ENCODE measurements at places on chromosomes 5 and 9.

DNA sequence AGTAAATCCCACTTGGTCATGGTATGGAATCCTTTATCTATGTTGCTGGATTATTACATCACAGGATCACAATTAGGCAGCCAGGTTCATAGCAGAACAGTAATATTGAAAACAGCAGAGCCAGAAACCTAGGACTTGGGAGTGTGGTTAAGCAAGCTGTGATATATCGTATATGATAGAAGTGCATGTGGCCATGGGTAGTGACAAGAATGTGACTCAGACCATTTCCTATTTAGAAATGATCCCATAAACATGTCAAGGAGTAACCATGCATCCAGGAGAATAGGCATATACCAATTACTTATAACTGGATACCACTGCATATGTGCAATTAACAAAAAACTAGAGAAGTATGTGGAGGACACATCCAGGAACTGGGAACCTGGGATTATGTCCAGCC lies 31.2 kb downstream of the AMBP start:
- DNase-seq, result no peak

- DNase-seq, result no peak
These were observed 104.6 kb upstream of the GPBP1 start for GRCh38 chr5:57069115-57069835.

DNA sequence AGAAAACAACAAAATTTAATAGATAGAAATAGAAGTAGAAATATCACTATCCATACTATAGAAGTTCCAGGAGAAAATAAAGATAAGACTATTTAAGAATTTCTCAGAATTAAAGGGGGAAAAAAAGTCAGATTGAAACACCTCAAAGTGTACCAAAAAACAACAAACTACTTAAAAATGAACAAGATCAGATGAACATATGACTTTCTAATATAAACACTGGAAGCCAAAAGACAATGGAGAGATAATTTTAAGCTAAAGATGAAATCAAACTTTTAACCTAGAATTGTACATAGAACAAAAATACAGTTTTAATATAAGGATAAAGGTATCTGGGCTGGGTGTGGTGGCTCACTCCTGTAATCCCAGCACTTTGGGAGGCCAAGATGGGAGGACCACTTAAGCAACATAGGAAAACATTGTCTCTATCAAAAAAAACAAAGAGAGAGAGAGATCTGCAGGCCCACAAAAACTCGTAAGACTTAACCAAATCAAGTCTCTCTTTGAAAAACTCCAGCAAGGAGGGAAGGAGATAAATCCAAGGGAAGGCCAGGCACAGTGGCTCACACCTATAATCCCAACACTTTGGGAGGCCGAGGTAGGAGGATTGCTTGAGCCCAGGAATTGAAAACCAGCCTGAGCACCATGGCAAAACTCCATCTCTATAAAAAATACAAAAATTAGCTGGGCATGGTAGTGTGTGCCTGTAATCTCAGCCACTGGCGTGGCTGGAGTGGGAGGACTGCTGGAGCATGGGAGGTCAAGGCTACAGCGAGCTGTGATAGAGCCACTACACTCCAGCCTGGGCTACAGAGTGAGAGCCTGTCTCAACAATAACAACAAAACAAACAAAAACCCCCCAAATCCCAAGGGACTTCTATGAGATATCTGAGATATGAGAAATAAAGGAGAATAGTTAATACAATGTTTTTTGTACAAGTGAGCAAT lies 32.4 kb downstream of the ABHD17B start:
- no peak for DNase-seq

DNA sequence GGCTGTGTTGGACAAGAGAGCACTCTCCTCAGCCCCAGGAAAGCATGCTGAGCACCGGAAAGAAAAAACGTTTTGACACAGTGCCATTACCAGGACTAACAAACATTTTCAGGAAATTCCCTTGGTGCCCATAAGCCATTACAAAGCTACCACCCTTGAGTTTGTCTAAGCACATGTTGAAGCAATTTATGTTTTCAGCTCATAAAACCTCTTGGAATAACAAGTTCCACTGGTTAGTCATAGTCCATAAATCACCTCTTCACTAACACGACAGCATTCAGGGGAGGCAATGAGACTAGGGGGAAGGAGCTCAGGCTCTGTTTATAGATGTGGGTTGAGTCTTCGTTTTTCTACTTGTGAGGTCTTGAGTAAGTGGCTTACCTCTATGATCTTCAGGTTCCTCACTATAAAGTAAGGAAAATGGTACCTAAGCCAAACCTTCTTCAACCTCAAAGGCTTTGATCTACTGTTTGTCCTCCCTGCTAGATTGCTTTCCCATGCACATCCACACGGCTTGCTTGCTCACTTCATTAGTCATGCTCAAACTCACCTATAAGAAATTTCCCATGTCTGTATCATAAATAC lies 65.4 kb downstream of the DRD1 start:
- DNase-seq, result no peak

GRCh38 chr5:165201369-165201768 lies 1696.0 kb downstream of the MAT2B start:
- no peak for DNase-seq

GRCh38 chr9:121838746-121839669 lies 187.6 kb downstream of the DAB2IP start:
- DNase-seq, result no peak

- peak; percentile 24 for DNase-seq
These were observed 15.0 kb upstream of the HSPB3 start for GRCh38 chr5:54440456-54440893.

DNA sequence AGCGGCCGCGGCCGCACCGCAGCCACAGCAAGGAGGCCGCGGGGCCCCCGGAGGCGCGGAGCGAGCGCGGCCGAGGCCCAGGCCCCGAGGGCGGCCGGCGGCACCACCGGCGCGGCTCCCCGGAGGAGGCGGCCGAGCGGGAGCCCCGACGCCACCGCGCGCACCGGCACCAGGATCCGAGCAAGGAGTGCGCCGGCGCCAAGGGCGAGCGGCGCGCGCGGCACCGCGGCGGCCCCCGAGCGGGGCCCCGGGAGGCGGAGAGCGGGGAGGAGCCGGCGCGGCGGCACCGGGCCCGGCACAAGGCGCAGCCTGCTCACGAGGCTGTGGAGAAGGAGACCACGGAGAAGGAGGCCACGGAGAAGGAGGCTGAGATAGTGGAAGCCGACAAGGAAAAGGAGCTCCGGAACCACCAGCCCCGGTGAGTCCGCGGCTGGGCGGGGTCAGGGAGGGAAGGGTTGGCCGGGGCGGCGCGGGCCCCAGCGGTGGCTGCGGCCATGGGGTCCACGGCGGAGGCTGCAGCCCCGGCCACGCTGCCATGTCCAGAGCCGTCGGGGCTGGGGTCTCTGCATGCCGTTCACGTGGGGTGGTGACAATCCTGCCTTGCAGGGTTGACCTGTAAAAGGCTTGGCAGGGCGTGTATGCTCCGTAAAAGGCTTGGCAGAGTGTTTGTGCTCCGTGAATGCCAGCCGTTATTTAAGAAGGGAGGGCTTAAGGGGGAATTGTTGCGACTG lies 146.0 kb downstream of the CACNA1B start:
- no peak for DNase-seq

- no peak for DNase-seq
These were observed 1.5 kb downstream of the COL27A1 start for GRCh38 chr9:114156657-114157421.

DNA sequence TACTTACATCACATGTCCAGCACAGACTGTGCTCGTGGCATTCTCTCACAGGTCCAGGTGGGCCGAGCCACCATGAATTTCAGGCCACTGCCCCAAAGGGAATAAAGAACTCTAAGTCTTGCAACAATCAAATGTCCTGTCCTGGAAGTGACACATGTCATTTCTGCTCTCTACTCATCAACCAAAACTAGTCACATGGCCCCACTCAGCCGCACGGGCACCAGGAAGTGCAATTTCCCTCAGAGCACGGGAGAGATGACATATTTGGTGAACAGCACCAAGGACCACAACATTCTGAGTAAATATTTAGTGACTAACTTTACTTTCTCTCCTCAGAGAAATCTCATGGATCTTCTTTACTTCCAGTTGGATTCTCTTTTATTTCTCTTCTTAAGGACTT lies 131.1 kb upstream of the TUT7 start:
- no peak for DNase-seq

DNA sequence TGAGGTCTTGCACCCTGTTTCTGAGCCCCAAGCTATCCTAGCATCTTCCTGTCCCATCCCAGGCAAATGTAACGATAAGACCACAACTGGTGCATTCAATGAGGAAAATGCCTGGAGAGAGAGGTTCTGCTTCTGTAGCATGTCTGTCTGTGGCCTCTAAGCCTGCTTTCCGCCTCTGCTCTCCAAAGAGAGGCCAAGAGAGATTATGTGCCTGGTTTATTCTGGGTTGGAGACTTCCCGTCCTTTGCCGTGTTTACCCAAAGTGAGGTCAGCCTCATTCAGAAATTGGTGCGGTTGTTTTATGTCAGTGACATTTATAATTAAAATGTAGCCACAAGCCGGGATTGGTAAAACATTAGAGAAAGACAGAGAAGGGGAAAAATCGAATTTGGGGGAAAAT lies 77.8 kb downstream of the FGF1 start:
- DNase-seq, result no peak

GRCh38 chr9:70995511-70995910 lies 125.9 kb downstream of the TRPM3 start:
- no peak for DNase-seq

GRCh38 chr9:106321394-106322180 lies 541.4 kb upstream of the ZNF462 start:
- DNase-seq, result no peak

- no peak for DNase-seq
These were observed 98.0 kb upstream of the ZNF608 start for GRCh38 chr5:124844371-124844920.

DNA sequence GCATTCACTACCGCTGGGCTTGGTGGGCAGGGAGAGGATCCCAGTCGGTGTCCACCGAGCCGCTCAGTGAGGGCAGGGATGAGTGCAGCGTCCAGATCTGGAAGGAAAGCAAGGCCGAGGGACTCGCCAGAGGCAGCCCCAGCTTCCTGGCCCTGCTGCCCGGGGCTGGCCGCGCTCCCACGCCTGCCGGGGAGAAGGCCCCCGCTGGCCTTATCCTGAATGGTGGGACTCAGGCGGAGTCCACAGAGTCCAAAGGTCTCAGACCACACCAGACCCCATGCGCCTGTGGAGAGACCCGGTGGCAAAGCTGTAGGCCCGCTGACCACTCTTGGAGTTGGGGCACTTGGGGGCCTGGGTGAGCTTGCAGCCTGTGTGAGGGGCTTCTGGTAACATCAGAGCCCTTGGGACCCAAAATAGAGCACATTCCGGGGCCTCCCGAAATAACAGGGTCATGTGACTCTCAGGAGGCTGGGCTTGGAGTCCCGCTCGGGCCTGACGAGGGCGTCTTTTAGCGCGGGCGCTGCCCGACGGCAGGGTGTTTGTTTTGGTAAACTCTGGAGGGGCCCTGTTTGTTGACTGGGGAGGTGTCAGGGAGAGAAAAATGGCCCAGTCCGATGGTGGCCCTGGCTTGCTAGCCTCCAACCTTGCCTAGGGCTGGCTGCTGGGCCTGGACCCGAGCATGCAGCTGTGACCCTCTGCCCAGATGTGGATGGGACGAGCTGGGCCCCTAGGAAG lies 2.8 kb downstream of the RXRA start:
- DNase-seq, result no peak

GRCh38 chr5:154444556-154445421 lies 1.0 kb upstream of the SAP30L start:
- no peak for DNase-seq

GRCh38 chr5:128522336-128522735 lies 15.7 kb downstream of the FBN2 start:
- DNase-seq, result no peak

- no peak for DNase-seq
These were observed 80.0 kb upstream of the TRIO start for GRCh38 chr5:14063138-14063537.

GRCh38 chr9:136765041-136765440 lies 723 bp upstream of the LCN15 start:
- no peak for DNase-seq

- DNase-seq, result no peak
These were observed 4.0 kb downstream of the ANKRD55 start for GRCh38 chr5:56229111-56229510.

DNA sequence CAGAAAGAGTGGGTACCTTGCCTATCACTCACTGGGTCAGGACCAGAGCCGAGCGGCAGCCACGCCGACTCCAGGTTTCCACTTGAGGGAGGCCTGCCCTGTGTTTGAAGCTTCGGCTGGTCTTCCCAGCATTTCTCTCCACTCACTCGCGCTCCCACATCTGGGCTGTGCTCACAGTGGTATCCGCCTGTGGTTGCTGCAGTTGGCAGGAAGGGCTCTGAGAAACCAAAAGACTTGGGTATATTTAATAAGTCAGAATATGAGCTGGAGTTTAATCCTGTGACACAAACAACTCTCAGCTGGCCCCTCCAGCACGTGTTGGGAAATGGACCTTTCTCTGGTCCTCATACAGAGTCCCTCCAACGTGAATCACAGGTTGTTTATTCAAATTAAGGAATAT lies 70.9 kb downstream of the SPRY4 start:
- DNase-seq, result no peak

GRCh38 chr9:81264516-81264915 lies 424.8 kb downstream of the TLE1 start:
- DNase-seq, result no peak

GRCh38 chr5:119031905-119032304 lies 39.0 kb upstream of the DMXL1 start:
- no peak for DNase-seq

DNA sequence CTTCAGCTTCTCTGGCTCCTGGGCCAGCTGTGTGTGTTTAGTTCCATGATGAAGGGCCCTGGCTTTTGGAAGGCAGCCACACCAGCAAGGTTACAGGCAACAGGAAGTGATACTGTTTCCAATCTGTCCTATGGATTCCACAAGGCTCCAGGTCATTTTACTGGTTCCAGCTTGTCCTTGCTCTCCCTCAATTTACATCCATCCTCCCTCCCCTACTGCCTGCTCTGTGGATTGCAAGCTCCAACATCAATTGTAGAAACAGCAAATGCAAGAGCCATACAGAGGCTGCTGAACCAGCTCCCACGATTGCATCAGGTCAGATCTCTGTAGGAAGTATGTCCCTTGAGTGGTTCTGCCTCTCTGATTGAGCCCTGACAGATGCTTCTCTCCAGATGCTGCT lies 409.8 kb downstream of the NTRK2 start:
- DNase-seq, result no peak

DNA sequence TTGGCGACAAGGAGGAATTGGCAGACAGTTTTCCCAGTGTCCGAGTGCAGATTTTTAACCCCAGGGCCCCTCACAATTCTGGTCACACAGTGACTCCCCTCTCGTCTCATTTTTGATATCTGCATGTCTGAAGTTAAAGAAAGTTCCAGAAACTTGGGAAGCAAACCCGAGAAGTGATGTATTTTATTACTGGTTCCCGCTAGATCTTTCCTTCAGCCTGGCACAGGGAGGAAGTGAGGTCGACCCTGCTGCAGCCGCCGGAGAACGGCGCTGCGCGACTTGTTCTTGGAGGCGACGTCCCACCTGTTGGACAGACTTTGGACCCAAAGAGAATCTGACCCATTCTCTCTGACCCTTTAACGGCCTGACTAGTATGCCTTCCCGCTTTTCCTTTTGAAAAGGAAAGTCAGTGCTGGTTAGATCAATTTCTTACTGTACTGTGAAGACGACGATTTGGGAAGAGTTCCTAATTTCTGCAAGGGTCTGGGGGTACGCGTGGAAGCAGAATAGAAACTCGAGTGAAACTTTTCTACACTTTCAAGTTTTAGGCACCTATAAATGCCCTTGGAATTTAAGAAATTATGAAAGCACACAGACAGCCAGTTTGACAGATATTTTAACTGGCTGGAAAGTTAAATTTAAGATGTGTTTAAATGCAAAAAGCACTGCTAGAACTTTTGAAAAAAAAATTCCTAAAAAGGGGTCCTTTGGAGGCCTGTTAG lies 744 bp downstream of the OTULIN start:
- no peak for DNase-seq

All from CD4-positive, alpha-beta T cell treated with Interleukin-6 at 100 ng/mL for 8 hours (primary cell).